ENCODE measurements at places on chromosomes 11 and 22.

- DNase-seq, result no peak
Measured at GRCh38 chr11:7353100-7353499, 101.4 kb downstream of the SYT9 start.

- no peak for DNase-seq
Measured at GRCh38 chr22:49349181-49349835, 478.4 kb downstream of the BRD1 start.

GRCh38 chr11:66625041-66625751, 8.8 kb downstream of the RBM14 start:
- DNase-seq, result no peak

DNA sequence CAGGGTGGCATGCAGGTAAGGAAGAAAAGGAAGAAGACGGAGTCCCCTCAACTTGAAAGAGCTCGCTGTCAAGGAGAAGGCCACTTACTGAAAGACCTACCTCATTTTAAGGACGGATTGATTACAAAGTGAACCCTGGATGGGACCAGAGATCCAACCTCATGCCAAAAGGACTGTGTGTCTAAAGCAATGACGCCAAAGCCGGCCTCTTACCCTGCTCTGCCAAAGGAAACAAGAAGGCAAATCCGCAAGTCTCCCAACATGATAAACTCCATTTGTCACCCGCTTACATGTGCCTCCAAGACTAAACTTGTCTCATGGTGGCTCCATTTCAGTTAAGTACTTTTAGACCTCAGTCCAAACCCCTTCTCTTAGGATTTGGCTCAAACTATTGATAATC, 148.7 kb upstream of the MTMR2 start:
- no peak for DNase-seq

- DNase-seq, result no peak
Measured at GRCh38 chr11:17590463-17590862, 43.4 kb downstream of the OTOG start.

- no peak for DNase-seq
Measured at GRCh38 chr22:35384527-35384926, 3.6 kb downstream of the HMOX1 start.

DNA sequence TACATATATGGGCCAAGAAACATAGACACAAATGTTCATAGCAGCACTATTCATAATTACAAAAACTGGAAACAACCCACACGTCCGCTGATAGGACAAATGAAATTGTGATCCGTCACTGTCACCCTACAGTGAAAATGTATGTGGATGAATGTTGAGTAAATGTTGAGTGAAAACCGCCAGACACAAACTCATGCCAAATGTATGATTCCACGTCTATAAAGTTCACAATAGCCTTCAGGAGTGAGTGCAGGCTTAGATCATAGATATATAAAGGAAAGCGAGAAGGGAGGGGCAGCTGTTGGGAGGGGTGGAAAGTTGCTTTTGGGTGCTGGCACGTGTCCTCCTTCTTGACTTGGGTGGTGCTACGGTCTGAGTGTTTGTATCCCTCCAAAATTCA, 33.6 kb downstream of the DBX1 start:
- no peak for DNase-seq

- no peak for DNase-seq
Measured at GRCh38 chr11:115765803-115766239, 261.6 kb upstream of the CADM1 start.

- no peak for DNase-seq
Measured at GRCh38 chr11:110990311-110990710, 255.2 kb upstream of the POU2AF2 start.

DNA sequence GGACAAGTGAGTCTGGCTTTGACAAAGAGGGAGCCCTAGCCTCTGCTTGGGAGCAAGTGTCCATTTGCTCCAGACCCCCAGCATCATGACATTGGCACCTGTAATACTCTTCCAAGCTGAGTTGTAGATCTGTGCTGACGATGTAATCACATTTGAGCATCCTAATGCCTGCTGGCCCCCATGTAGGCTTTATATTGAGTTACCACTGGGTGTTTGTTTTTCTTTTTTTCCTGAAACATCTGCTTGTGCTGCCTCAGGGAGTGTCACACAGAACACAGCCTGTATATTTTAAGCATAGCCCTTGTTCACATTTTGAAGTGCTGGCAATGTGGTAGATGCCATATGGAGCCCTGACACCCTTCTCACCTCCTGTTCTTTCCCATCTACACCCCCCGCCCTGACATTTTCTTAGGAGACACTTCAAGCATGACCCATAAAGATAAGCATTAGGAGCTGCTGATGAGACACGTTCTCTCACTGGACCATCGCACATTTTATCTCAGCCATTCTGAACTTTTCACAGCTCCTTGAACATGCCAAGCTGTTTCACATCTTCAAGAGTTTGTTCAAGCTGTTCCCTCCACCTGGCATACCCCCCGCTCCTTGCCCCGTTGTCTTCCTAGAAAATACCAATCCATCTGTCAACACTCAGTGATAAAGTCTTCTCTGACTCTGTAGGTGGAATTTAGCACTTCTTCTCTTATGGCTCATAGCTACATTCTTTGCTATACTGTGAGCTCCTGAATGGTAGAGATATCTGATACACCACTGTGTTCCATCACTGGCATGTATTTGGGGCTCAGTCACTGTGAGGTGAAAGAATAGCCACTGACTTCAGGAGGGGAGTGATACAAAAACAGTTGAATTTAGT, 128.7 kb downstream of the TRIM44 start:
- no peak for DNase-seq

DNA sequence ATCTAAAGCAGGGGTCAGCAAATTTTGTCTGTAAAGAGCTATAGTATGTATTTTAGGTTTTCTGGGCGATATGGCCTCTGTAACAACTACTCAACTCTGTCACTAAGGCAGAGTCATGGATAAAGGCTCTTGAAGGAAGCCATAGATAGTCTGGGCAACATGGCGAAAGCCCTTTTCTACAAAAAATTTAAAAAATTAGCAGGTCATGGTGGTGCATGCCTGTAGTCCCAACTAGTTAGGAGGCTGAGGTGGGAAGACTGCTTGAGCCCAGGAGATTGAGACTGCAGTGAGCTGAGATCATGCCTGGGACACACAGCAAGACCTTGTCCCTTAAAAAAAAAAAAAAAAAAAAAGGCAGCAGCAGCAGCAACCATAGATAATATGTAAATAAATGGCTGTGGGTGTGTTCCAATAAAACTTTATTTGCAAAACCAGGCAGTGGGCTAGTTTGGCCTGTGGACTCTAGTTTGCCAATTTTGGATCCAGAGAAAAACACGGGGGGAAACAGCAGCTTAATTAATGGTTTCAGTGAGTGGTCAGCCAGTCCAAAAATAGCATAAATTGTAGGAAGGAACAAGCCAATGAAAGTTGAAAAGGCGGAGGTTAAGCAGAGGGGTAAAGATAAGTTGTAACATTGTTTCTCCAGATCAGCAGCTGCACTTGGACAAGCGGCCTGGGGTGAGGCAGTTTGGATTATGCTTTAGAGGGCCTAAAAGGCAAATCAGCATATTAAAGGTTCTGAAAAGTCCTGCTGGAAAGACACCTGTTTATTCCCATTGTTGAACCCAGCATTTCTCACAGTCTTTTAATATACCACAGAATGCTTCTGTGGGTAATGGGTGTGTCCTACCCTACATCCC, 62.6 kb downstream of the KIAA1671 start:
- no peak for DNase-seq

DNA sequence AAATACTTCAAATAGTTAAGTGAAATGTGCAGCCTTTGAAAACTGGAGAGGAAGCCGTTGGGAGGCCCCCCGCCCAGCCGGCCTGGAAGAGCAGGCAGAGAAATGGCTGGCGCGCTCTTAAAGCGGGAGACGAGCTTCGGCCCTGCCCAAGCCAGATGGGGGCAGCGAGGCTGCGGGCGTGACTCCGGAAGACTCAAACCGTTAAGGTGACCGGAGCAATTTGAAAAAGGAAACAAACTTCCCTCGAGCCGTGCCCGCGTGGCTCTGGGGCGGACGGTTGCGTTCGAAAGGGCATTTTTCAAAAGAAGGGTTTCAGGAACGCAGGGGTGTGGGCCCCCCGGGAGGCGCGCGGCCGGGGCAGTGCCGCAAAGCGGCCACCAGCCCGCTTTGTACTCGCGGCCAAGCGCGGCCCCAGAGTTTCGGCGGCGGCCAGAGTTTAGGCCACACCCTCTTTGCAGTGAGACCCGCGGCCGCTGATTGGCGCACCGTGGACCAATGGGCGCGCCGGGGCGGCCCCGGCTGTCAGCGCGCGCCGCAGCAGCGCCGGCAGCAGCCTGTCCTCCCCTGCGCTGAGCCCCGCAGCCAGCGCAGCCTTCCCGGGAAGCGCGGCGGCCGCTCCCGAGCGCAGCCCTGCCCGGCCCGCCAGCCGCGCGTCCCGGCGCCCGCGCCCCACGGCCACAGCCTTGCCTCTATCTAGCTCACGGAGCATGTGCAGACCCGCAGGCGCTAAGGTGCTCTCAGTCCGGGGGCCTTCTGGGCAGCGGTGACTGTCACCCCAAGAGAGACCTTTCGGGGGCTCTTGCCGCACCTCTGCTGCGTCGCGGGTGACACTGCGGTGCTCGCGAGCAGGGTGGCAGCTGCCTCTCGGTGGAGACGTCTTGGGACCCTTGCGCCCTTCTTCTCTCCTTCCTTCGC, at the start of gene NAV2:
Gene NAV2 (plus strand): TSS at position 557 of the 915 bp plus-strand sequence. CDS start 859 bp downstream, outside the sequence.
- DNase-seq, result peak; percentile 39

DNA sequence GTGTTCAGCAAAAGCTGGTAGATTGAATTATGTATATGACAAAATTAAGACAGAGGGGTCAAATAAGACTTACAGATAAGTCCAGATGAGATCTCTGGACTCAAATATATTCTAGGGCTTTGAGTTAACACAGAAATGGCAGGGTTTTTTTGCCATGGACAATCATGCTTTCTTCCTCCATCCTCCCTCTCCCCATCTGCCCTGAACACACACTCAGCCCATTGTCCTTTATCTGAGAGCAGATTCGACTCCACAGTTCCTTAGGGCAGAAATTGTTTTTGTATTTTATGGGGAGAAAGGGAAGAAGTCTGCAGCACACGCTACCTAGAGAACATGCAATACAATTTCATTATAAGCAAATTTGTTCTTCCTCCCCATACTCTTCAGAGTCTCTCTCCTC, 86.8 kb downstream of the SLC1A2 start:
- no peak for DNase-seq

GRCh38 chr11:2885017-2885677, 428 bp downstream of the CDKN1C start:
- DNase-seq, result no peak

- no peak for DNase-seq
Measured at GRCh38 chr11:4105916-4106315, 11.3 kb downstream of the RRM1 start.

GRCh38 chr22:43442386-43443151, 30.8 kb downstream of the MPPED1 start:
- DNase-seq, result no peak

DNA sequence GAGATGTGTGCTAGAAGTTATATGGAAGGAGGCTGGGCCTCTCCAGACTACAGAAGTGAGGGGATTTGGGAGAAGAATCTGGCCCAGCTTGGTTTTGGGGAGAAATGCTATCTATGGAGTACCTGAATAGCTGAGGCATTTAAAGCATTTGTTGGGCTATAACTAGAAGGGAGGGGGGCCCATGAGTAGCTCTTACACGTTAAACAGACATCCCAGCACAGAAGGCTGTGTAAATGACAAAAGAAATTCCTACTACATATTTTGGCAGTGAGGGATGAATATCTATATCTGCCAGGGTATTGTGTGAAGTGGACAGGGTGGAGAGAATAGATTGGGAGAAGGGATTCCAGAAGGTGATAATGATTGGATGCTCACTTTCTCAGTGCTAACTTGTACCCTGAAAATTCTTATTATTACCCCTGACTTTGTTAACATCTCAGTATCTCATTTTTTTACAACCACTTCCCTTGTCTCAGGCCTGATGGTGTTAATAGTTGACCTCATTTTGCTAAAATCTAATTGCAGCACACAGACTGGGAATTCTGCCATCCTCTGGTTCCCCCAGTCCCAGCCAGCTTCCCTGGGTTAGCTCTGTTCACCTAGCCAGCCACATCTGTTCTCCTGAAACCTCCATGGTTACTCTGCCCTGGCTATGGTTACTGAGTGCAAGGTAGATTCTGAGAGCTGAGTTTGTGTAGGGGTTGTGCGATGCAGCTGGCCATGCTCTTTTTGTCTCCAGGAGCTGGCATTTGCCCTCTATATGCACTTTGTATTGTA, 28.8 kb upstream of the RRM1 start:
- DNase-seq, result no peak

GRCh38 chr22:48098243-48098920, 1335.9 kb downstream of the TBC1D22A start:
- no peak for DNase-seq

- DNase-seq, result no peak
Measured at GRCh38 chr22:32603651-32604540, 129.3 kb downstream of the FBXO7 start.

- DNase-seq, result no peak
Measured at GRCh38 chr22:45975164-45976161, 1.5 kb downstream of the WNT7B start.

DNA sequence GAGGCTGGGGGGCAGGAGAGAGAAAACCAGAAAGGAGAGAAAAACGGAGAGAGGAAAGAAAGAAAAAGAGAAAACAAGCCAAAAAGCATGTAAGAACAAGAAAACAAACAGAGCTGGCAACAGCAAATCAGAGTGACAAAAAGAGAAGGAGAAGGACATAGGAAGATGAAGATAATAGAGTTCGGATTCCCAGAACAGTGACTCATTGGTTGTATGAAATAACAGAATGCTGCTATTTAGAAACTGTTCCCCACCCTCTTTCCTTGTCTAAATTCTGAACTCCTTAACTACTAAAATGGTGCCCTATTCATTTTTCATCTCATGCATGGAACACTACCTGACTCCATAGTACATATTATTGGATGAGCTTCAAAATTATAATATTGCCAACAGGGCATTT, 317.4 kb downstream of the C11orf87 start:
- DNase-seq, result no peak

GRCh38 chr22:41178425-41178975, 26.6 kb upstream of the L3MBTL2 start:
- DNase-seq, result no peak

GRCh38 chr11:87722756-87723565, 452.3 kb downstream of the RAB38 start:
- DNase-seq, result no peak

DNA sequence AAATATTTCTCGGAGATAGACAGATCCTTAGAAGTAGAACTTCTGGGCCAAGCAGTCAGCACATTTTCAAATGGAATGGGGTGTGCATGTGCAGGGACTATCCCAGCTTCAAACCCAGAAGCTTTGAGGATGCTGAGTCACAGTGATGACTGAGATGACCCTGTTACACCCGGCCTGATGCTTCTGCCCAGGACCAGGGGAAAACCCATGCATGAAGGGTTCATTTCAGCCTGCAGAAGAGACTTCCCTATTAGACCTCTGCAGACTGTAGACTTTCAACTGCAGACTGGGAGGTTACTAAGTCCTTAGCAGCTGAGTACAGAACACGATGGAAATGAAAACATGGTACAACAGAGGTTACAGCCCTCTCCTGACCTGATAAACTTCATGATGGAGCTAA, 3.6 kb upstream of the OR2AT4 start:
- DNase-seq, result no peak

DNA sequence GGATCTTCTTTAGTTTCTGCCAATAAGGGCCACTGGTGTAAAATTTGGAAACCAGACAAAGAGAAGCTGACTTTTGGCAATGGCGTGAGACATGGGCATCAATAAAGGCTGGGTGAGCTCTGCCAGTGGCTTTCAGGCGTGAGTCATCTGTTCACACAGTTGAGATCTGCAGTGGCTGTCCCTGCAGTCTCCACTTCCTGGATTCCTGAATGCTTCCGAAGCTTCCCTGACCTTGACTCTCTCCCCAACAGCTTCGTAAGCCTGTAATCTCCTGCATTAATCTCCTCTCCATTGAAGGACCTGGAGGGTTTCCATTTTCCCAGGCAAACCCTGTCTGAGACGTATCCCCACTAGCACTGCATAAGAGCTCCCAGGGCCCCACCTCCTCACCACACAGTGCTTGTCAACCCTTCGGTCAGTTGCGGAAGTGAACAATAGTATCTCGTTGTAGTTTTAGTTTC, 574.7 kb downstream of the TBC1D22A start:
- DNase-seq, result no peak

Measured in activated CD4-positive, CD25-positive, alpha-beta regulatory T cell treated with anti-CD3 and anti-CD28 coated beads, Interleukin-2, amount 50 U/mL, for 16 hours (primary cell).